ENCODE measurements at places on chromosomes 1 and 21. TPM values are rescaled to one million over a fixed set of nuclear protein-coding genes. Genes with fewer than 3 reads are reported as not detected.

GRCh38 chr1:55447488-55447887 lies 232.3 kb upstream of the USP24 start:
- DNase-seq: no peak

DNA sequence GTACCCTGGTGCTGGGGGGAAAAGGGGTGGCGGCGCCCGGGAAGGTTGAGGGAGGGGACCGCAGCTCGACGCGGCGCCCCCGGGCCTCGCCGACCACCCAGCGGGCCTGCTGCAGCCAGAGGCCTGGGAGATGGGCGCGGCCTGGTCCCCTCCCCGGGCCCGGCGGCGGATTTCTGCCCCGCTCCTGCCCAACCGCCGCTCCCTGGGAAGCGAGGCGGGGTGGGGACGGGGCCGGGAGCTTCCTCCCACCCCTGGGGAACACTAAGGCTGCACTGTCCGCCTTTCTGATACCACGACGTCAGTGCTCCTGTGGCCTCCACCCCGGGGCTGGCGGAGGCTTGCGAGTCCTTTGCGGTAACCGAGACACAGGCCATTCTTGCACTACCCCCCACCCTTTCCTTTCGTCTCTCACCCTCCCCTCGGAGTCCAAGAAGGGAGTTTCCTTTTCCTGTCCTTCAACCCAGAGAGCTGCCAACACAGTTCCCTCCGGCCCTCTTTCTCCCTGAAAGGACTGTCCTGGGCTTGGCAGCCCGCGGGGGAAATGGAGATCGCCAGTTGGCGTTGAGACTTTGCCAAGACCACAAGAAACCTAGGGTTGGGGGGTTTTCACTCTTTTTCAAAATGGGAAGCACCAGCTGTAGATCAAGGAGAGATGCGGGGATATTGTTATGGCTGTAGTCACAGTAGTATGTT lies 742 bp downstream of the SH3GLB1 start:
- peak; percentile 52 for DNase-seq

DNA sequence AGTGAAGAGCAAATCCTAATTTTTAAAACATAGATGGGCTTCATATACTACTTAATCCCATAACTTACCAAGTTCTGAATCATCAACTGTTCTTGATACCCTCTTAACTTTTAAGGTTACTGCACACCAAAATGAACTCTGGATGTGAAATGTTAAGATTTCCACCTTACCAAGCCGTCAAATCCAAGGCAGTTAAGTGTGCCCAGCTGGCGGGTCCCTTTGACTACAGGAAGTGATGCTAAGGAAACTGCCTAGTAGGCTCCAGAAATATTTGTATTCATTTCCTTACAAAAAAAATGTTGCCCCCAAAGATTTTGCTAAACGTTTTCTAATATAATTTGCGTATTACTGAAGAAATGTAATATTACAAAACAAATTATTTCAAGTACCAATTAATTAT lies 10.7 kb downstream of the NRIP1 start:
- DNase-seq: no peak

DNA sequence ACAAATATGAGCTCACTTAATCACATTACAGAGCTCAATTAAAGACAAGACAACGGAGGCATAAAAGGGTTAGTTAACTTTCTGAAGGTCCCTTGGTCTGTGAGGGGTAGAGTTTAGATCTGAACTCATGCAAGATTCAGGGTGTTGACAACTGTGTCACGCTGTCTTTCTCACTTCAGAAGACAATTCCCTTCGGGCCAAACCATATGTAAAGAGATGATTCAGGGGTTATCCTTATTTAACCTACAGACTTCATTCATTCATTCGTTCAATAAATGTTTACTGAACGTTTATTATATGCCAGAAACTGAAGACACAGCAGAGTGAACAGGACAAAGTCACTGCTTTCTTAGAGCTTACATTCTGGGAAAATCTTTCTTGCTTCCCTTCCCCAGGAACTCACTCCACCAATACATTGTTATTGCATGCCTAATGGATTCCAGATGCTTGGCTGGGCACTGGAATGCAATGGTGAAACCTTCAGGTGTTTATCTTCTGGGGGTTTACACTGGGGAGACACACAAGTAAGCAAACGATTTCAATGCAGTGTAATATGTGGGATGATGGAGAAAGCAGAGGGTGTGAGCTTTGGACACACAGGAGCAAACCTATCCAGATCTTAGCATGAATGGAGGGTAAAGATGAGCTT lies 6.4 kb downstream of the XCL1 start:
- no peak for DNase-seq

DNA sequence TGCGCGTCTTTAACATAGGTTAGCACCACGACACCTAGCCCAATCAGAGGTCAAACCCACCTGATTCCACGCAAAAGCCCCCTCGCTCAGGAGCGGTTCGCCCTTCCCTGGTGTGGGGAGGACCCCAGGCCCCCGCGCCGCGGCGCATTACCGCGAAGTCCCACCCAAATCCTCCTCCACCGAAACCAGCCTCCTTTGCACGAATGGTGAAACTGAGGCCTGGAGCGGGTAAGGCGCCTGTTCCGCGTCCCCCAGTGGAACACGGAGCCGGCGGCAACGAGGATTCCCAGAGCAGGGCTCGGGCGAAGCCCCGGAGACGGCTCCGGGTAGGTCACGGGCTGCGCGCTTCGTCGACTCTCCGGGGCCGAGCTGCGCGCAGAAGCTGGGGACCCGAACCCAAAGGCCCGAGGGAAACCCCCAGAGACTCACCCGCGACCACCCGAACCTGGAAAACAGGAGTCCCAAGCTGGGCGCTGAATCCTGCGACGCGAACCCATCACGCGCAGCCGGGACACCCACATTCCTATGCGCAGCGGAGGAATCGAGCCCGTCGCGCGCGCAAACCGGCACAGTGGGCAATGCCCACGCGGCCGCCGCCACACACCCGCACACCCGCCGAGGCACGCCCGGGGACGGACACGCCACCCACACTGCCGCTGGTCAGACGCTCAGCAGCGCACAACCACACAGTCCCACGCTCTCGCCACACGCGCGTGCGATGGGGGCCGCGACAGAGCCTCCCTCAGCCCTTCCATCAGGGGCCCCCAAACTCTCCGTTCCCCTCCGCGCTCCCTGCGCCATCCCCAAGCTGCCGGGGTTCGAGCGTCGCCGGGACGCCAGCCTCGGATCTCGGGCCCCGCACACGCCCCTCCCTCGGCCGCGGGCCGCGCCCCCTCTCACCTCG lies 507 bp downstream of the GLIS1 start:
- peak; percentile 22 for DNase-seq

DNA sequence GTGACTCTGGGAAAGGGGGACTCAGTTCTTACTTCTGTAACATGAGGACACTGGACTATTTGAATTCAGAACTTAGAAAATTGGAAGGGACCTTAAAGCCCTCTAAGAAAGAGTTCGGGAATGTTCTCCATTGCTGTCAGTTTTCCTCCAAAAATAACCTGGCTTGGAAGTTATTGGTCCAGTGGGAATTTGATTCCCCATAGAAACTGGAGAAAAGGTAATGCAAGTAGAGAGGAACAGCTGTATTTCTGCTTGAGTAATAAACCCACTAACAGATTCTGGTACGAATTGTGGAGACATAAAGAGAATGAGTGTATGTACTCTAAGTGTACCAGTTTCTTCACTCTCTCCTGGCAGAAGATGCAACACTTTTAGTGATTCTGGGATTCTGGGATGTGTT lies 1.8 kb downstream of the ZBED6 start:
- no peak for DNase-seq

PROK1 gene
- total RNA-seq: not detected

GRCh38 chr1:156437037-156437867 lies 63.3 kb downstream of the MEF2D start:
- DNase-seq: no peak

PLPPR5 gene
- total RNA-seq: not detected

GRCh38 chr21:44999972-45000636 lies 60.3 kb downstream of the SLX9 start:
- no peak for DNase-seq

DNA sequence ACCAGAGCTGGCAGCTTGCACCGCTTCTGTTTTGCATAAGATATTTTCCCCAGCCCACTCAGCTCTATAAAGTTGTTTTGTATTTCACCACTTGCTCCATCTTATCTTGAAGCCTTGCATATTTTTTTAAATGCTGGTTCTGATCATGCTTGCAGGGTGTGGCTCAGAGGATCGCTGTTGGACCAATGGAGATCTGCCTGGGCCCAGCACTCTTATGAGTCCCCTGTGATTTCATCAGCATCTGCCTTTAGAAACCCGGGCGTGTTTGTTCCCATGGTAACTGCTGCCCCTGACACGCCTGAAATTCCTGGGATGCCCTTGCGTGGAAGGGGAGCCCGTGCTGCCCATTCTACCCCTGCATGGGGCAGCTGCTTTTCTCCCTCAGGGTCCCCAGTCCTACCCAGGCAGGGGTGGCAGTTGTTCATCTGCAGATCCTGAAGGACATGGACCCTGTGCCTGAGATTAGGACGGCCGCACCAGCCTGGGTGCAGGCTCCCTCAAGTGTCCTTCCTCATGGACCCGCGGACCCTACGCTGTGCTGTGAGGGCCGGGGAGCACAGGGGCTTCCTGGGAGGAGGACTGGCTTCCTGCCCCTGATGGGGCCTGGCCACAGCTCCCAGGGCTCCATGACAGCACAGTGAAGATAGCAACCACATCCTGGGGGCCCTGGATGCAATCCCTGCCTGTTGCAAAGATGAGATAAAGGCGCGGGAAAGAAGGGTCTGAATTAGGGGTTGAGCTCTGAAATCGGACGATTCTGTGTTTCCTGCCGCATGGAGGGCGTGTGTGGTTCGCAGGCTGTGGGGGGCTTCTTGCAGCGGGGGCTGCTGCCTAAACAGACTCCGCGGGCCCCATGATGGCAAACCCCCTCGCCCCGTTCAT lies 226.5 kb downstream of the SDCCAG8 start:
- peak; percentile 33 for DNase-seq

GJA8 gene
- total RNA-seq: not detected

DNA sequence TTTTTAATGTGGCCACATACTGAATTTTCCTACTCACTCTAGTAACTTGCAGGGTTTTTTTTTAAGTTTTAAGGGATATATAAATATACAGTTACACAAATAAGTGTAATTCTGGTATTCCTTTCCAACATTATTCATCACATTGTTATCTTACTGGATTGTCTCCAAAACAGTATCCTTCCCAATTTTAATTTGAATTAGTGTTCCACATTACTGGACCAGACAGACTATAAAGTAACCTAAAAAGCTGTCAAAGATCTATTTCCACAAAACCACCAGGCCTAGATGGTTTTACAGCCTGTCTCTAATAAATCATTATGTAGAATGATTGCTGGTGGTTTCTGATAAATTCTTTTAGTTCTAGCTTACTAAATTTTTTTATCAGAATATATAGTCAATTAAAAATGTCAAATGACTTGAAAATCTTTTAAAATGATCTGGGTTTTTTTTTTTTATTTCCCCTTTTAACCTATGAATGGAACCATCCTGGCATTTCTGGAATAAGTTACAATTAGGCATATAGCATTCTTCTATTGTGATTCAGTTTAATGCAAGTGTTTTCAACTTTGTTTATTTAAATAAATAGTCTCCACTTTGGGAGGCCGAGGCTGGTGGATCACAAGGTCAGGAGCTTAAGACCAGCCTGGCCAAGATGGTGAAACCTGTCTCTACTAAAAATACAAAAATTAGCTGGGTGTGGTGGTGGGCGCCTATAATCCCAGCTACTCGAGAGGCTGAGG lies 59.3 kb downstream of the PACC1 start:
- no peak for DNase-seq

ZC3H11A gene
- total RNA-seq: 112 TPM

- no peak for DNase-seq
These were observed 20.4 kb upstream of the FHAD1 start for GRCh38 chr1:15226388-15227255.

DNA sequence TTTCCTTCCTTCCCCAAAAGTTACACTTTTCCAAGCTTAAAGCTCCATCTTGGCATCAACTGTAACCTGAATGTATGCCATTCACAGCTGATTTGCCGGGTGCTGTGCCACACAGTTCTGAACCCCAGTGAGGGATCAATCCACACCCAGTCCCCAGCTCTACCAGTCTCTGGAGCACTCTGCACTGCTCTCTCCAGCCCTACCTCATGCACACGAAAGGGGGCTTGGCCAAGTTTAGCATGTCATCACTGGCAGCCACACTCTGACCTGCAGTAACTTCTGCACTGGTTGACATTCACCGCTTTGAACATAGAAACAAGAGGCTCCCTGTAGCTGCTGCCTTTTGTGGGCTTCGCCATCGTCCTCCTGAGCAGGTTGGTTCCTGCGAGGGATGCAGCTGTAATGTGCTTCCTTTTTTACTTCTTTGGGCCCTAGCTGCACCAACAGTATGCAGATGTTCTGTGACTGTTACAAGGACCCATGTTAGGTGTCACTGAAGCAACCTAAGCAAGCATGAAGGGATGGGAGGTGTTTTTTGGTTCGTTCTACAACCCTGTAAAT lies 135.4 kb upstream of the SLC44A3 start:
- no peak for DNase-seq

DNA sequence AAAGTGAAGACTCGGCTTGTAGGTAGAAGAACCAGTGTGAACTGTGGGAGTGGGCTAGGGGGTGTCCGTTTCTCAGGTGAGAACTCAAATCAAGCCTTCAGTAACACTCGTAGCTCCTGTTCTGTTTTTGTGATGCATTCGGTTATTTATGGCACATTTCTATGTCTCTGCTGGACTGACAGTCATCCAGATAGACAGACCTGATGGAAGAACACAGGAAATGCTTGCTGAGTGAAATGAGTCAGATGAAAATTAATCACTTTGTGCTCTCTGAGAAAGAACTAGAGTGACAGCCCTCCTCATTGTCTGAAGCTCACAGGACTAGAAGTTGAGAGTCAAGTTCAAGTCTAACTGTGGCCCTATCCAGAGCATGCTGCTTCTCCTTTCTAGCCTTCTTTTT lies 360.1 kb upstream of the PLXNA2 start:
- DNase-seq: peak; percentile 16

GRCh38 chr1:186643614-186644013 lies 36.6 kb downstream of the PTGS2 start:
- DNase-seq: no peak

LAX1 gene
- total RNA-seq: 20.6 TPM

ERICH3 gene
- total RNA-seq: not detected

C1orf21 gene
- total RNA-seq: 2.6 TPM
